Stimulated activated CD4-positive, alpha-beta T cell treated with anti-CD3 and anti-CD28 coated beads, TNF-alpha, amount 100 ng/mL, for 4 hours (primary cell): ENCODE measurements at places on chromosomes 6 and 20.

DNA sequence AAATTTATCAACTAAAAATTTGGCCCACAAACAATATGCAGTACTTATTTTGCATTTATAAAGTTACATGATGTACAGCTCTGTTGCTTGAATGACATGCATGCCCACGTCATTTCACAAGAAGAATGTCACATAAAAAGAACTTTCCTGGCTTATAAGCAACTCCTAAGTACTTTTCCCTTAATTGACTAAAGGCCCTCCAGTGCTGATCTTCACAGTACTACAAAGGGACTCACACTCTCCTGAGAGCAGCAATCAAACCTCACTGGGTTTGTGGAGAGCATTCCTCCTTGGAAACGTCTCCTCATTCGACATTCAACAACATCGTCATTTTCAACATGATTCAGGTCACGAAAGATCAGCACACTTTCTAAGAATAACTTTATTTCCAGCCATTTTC is 111.1 kb downstream of the IPCEF1 start:
- no peak for DNase-seq

- no peak for DNase-seq
These were observed 2.5 kb upstream of the ARFGEF3 start for GRCh38 chr6:138159246-138159645.

- no peak for DNase-seq
These were observed 111.6 kb downstream of the TINAG start for GRCh38 chr6:54419885-54420284.

- no peak for DNase-seq
These were observed 1.8 kb downstream of the HLA-DQB2 start for GRCh38 chr6:32761548-32761947.

- DNase-seq, result no peak
These were observed 397.2 kb downstream of the BCKDHB start for GRCh38 chr6:80503660-80504059.

DNA sequence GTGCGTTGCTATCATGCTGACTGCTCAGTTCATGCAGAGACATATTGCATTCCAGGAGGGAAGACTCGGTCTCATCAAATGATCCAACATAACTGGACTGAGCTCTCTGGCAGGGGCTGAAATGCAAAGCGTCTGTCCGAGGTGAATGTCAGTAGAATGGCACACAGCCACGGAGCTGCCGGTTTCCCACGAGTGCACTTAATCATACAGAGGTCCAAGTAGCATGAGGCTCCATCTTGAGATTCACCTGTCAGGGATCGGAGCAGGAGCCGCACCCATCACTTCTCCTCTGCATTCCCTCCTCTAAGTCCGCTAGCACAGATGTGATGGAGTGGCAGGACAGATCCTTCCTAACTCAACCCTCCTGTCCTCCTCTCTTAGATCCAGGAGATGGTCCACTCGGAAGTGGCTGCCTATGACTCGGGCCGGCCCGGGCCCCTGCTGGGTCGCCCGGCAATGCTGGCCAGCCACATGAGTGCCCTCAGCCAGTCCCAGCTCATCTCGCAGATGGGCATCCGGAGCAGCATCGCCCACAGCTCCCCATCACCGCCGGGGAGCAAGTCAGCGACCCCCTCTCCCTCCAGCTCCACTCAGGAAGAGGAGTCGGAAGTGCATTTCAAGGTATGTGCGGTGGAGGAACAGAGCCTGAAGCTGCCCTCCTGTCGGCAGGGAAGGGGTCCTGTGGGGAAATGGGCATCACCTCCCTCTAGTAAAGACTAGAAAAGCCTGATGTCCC is 135.9 kb downstream of the JPH2 start:
- DNase-seq, result no peak

DNA sequence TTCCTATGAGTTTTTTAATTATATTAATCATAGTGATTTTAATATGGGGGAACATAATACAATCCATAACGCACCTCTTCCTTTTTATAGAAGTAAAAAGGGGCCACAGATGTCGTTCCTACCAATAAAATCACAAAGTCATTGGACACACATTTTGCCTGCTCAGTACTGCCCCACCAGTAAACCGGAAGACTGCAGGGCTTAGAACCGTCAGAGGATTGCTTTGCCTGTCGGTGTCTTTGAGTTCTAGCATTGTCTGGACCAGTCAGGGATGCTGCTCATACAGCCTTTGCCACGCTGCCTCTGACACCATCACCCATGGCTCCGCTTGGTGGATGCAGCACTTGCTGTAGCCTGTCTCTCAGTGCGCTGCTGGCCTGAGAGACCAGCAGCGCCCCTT is 853.6 kb downstream of the C6orf118 start:
- DNase-seq, result no peak

GRCh38 chr6:35185302-35185681 is 28.5 kb upstream of the SCUBE3 start:
- DNase-seq, result no peak

- no peak for DNase-seq
These were observed 9.1 kb downstream of the RIPK1 start for GRCh38 chr6:3077430-3077829.

GRCh38 chr6:106546691-106547414 is 82.4 kb downstream of the RTN4IP1 start:
- no peak for DNase-seq

- DNase-seq, result no peak
These were observed 130.1 kb upstream of the DOK5 start for GRCh38 chr20:54345301-54345724.

- DNase-seq, result no peak
These were observed 62.4 kb upstream of the QKI start for GRCh38 chr6:163352011-163352685.

DNA sequence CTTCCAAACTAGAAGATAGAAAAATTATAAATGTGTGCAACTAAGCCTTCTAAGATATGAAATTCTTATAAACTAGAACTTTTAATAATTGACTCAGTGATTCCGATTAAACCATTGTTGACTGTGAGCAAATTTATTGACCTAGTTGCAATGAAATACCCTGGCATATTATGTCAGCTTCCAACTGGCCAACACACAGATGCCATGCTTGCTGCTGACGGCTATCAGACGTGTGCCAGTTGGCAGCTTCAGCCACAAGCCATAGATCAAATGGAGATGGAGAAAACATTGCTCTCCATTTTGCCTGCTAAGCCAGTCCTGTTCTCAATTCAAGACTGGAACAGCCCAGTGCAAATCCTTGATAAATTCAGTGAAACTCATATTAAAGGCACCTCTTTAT is 101.7 kb upstream of the HDGFL1 start:
- DNase-seq, result no peak

DNA sequence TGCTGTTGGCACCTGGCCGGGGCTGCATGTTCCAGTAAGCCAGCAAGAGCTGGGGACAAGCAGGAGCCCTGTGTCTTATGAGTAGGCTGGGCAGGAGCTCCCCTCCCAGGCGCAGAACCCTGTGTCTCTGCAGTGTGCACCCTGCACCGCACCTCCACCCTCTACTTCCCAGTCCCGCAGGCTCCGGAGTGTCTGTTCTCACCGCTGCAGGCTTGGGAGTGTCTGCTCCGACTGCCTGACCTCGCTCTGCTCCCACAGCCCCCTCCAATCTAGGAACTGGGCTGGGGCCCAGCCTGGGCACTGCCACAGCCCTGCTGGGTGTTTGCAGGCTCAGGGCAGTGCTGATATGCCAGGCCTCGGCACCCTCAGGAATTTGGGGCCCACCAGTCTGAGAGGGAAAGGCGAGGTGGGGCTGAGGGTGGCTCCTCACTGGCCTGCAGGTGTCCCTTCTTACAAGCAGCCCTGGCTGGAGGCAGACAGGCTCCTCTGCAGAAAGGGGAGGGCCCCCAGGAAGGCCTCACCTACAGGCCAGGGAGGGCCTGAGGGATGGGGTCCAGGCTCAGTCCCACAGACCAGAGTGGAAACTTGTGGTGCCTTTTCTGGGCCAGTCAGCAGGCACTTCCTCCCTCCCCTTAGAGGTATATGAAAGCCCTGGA is 871.6 kb upstream of the GJE1 start:
- DNase-seq, result no peak

DNA sequence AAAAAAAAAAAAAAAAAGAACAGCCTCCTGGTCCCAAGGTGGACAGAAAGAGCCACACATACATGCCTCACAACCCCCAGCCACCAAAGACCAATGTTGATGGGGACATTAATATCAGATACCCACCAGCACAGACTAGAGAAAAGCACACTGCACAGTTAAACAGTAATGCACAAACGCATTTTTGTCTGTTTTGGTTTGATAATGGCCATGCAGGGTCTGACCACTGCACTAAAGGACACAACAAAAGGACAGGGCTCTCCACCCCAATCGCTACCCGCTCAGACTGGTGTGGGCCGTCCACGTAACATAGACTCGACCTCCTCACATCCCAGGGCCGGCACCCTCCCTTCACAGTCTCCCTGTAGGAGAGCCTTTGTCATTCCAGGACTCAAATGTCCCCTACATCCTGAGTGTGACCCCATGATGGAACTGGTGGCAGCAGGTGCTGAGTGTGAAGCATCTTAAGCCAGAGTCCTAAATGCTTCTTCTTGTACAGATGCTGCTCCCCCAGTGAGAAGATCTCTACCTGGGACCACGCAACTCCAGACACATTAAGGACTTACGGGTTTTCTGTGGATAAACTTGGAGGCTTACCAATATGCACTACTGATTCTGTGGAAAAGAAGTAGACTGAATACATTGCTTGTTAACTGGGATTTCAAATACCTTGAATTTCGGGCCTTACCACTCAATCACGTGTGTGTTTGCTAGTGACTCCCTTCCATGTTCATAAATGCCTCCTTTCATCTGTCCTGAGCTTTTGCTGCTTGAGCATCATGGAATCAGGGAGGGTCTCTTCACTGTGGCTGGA is 28.0 kb downstream of the RRBP1 start:
- DNase-seq, result no peak

DNA sequence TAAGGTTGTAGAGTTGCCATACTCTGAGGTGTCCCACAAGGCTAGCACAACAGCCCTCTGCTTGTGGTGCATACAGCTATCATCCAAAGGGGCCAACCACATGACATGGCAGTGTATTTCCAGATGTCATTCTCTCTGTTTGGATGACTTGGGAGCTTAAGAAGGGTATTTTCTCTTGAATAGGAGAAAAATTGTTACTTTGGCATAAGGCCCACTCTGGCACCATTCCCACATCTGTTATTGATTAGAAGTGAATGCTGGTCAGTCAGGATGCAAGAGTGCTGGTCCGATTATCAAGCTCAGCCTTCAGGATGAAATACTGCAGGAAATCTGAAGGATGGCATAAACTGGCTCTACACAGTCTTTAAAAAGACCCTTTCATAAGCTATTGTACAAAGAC is 83.6 kb upstream of the C20orf144 start:
- no peak for DNase-seq
